Mesenteric fat pad (tissue), 1 donor: ENCODE measurements at places on chromosomes 5 and 9. TPM values are rescaled to one million over a fixed set of nuclear protein-coding genes. Genes with fewer than 3 reads are reported as not detected.

DNA sequence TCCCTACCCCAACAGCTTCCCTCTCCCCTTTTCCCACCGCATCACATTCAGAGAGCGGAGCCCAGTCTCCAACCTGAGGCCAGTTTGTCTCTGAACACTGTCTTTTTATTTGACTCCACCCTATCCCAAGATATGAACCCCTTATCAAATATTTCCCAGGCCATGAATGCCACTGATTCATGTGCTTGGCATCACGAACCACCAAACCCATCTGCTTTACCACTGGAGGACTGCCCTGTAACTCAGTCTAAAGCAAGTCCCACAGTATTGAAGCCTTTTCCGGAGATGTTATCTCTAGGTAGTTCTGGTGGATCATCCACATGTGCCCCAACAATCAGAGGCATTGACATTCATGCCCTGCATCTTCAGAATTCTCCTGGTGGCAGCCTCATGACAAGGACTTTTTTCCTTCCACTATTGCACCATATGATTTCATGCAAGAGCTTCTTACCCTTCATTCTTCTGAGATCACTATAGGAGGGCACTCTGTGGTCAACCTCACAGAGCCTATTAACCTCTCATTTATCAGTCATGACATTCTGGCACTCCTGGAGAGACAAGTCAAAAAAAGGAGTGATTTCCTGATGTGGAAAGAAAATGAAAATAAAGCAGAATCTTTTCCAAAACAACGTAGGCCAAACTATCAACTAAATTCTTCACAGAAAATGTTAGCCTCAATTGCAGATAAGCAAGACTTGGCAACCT is 12.3 kb upstream of the SPATA31D4 start:
- no peak for DNase-seq

DNA sequence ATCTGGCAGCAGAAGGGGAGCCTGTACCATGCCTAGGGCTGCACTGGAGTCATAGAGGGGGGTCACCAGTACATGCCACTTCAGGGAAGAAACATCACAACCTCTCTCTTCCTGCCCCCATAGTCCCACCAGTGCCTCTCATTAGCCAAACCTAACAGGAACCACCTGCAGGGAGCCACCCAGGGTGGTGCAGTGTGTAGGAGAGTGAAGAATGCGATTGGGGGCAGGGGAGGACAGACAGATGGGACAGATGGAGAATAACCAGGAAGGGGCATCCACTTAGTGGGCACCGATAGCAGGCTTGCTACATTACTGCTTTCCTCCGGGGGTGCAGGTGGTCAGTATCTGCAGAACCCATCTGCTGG is 19.2 kb downstream of the DAPK1 start:
- DNase-seq, result no peak

DNA sequence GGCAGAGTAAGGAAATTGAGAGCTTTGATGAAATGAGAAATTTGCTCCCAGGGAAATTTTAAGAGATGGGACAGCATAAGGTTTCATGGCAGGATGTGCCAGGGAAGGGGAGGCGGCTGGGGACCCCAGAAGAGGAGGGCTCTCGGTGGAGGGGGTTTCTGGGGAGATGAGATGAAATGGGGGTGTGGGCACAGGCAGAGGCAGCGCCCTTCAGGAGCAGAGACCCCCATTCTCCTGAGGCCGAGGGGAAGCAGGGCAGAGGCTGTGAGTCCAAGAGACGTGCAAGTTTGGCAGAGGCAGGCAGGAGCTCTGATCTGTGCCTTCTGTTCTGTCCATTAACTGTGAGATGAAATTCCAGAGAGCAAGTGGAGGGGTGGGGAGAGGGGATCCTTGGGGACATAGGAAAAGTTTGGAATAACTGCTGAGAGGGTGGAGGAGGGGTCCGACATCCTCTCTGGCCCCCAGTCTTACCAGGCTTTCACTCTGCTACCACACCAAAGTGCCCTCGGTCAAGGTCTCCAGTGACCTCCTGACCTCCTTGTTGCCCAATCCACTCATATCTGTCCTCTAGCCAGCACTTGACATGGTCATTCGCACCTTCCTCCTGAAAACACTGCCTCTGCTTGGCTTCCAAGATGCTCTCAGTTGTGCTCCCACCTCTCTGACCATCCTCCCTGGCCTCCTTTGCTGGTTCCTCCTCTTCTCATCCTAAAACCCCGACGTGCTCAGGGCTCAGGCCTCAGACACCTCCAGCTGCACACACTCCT is 108.1 kb upstream of the MVB12B start:
- no peak for DNase-seq

GRCh38 chr9:15240927-15241326 is 66.1 kb downstream of the TTC39B start:
- no peak for DNase-seq

The DAPK1 gene
- 38.3 TPM for total RNA-seq
